IMR-90 (cell line): ENCODE measurements at places on chromosomes 11 and 22.

- peak; percentile 1 for DNase-seq
Observed at GRCh38 chr11:97614606-97615005, 1224.8 kb downstream of the JRKL start.

GRCh38 chr22:48336339-48337060 is 1491.2 kb downstream of the BRD1 start:
- no peak for DNase-seq

GRCh38 chr11:81840380-81840779 is 893.3 kb downstream of the FAM181B start:
- DNase-seq: no peak

GRCh38 chr11:105429096-105429910 is 180.6 kb upstream of the GRIA4 start:
- DNase-seq: no peak

DNA sequence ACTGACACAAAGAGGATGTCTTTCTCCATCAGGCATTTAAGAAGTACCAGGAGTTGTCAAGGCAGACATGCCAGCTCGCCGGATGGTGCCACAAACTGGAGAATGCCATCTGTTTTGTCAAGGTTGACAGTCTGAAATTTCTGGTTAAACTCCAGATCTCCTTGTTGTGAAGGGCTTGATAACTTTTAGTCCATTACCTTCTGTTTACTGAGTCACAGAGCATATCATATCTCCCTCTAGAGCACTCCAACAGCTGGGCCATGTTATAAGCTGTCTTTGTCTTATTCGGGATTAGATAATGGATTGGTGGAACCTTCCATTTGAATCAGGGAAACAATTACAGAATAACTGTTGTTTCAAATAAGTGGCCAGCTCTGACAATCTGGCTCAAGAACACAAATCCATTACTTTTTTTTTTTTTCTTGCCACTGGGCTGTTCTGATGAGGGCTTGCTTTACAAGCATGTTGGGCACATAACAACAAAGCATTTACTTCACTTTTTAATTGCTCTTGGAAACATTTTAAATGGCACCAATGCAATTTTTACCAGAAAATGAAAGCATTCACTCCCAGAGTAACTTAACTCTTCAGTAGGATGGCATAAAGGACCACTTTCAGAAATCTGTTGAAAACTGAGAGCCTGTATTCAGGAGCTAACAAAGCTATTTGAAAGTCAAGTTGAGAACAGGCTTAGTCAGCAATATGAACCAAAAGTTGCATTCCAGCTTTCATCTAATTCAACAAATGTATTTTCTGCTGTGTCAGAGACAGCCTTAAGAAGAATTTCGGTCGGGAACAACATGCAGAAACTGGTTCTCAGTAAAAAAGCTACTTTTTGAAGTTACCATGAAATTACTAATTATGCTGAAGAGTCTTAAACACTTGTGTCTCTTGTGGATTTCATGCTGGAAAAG is 227.6 kb upstream of the PITPNB start:
- DNase-seq: no peak

DNA sequence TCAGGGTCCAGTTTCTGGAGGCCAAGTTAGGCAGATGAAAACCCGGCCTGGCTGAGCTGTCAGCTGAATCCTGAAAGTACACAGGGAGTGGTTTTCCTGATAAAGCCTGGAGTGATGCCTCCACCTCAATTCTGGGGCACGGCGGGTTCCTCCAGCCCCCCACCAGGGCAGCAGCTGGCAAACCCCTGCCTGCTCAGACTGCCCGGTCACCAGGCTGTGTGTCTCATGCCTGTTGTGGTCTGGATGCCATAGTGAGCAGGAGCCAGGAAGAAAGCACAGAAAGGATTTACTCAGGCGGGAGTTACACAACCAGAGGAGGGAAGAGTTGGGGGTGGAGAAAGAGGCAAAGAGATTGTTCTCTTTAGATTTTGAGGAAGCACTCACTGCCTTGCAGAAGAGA is 119.9 kb upstream of the RASSF10 start:
- DNase-seq: peak; percentile 67

GRCh38 chr11:124829986-124830385 is 29.8 kb upstream of the MSANTD2 start:
- DNase-seq: peak; percentile 20

- DNase-seq: peak; percentile 65
Observed at GRCh38 chr11:77091146-77091940, 11.3 kb upstream of the OMP start.

- no peak for DNase-seq
Observed at GRCh38 chr11:80638296-80638695, 1197.5 kb upstream of the TENM4 start.

GRCh38 chr11:47408598-47409439 is 429 bp downstream of the SLC39A13 start:
- DNase-seq: peak; percentile 87

- no peak for DNase-seq
Observed at GRCh38 chr11:2762451-2762850, 62.7 kb upstream of the KCNQ1OT1 start.

DNA sequence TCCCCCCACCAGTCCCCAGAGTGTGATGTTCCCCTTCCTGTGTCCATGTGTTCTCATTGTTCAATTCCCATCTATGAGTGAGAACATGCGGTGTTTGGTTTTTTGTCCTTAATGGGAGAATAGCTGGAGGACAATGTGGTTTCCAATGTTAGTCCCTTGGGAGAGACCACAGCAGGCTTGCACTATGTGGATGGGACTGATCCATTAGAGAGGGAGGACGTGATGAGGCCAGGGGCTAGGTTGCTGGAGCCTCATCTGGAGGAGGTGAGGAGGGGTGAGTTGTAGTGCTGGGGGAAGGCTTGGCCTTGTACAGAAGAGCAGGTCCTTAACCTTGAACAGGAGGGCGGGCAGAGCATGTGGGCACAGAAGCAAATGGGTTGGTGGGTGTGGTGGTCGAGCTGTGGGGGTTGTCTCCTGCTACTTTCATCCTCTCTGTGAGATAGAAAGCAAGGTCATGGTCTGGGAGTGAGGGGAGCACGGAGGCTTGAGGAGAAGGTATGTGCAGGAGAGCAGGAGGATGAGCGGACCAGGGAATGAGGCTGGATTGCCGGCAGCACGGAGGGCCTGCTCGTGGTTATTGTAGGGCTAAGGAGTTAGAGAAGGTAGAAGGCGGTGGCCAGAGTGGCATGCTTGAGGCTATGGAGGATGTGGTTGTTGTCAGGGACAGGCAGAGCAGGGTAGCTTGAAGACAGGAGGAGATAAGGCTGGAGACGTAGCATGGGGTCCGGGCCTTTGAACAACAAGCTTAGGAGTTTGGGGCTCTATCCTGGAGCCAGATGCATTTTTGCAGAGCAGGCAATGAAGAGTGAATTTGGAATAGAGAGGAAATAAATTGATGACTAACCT is 11.2 kb upstream of the SREBF2 start:
- DNase-seq: no peak

DNA sequence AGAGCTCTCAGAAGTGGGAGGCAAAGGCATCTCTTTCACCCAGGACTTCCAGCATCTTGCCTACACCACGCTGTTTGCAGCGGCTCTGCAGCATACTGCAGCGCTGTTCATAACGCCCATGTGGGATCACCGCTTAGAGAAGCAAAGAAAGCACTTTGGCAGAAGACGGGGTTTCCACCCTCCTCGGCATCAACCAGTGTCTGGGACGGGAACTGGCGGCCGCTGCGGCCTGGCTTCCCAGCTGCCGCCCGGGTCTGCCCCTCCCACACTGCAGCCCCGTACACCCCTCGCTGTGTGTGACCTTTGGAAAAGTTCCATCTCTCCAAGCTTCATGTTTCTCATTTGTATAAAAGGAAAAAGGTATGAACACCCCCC is 545 bp upstream of the TIRAP start:
- peak; percentile 35 for DNase-seq

DNA sequence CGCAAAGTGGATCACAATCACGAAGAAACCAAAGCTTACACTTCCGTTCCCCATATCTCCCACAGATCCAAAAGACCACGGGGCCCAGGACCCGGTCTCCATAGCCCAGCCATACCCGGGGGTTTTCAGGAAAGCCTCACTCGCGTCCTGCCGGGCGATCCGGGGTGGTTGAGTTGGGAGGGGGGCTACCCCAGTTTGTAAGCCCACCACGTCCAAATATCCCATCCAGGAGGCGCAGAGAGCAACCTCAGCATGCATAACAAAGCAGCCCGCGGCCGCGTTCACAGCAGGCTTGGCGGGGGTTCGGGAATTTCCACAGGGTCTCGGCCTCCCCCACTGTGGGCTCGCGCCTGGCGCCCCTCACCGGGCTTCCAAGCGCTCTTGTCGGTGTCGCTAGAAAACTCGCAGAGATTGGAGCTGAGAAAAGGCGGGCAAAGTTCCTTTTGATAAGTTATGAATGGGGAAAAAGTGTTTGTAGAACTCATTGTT is 9.5 kb downstream of the SDF2L1 start:
- no peak for DNase-seq

- DNase-seq: no peak
Observed at GRCh38 chr11:117175104-117175503, 3.4 kb upstream of the SIDT2 start.

- DNase-seq: no peak
Observed at GRCh38 chr11:126702987-126703386, 297.6 kb downstream of the KIRREL3 start.

DNA sequence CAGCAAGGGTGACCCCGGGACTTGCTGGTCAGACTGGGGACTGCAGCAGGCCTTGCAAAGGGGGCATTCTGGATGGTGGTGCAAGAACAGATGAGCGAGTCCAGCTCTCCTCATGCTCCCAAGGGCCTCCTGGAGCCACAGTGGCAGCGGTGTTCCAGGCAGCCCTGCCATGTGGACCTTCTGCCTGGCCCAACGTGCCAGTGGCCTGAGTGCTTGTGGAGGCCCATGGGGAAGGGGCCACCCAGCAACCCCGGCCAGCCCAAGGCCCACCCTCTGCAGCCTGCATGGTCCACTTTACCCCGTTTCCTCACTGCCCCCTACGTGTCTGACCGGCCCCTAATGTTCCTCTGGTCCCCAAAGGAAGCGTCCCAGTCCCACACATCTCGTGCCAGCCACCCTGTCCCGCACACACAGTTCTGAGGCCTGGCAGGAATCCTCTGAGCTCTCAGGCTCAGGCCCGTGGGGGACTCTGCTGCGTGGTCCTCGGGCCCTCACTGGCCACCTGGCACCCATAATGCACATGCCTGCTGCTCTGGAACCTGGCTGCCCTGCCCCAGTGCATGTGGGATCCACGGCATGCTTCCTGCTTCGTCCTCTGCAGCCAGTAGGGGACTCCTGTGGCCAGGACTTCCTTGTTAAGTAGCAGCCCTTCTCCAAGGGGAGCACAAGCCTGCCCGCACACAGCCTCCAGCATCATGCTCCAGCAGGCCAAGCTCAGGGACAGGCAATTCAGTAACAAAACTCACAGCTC is 85.5 kb downstream of the DGCR2 start:
- DNase-seq: peak; percentile 11
